ENCODE measurements at places on chromosomes 4 and X. TPM values are rescaled to one million over a fixed set of nuclear protein-coding genes. Genes with fewer than 3 reads are reported as not detected.

Gene CWH43
- total RNA-seq: not detected

Gene PSAPL1
- total RNA-seq: not detected

Gene MAOB
- 4.6 TPM for total RNA-seq

Gene GAGE12F
- total RNA-seq: not detected

Gene FAM133A
- total RNA-seq: 0.17 TPM

Gene GAGE12H
- total RNA-seq: not detected

Gene ANOS1
- under 0.01 TPM for total RNA-seq

Gene ADH7
- total RNA-seq: not detected

Gene PDGFRA
- total RNA-seq: 363 TPM

Gene FGF5
- total RNA-seq: 5.4 TPM

Gene ENAM
- under 0.01 TPM for total RNA-seq

Gene ERAS
- total RNA-seq: not detected

Gene ZCCHC12
- total RNA-seq: under 0.01 TPM

Gene ZNF711
- total RNA-seq: 1.0 TPM

Gene MAOA
- total RNA-seq: 27.6 TPM

Gene LPAR4
- 0.50 TPM for total RNA-seq

Gene XK
- 0.17 TPM for total RNA-seq

Gene PRSS12
- 59.9 TPM for total RNA-seq

Gene MAGEA1
- not detected for total RNA-seq

Gene RHOXF2
- not detected for total RNA-seq

Gene CSAG3
- total RNA-seq: not detected

Gene PLAC1
- 0.17 TPM for total RNA-seq

Gene GABRQ
- under 0.01 TPM for total RNA-seq

Gene NDP
- 5.3 TPM for total RNA-seq

Gene GUCY1B1
- total RNA-seq: 39.3 TPM

Data from fibroblast of lung (primary cell).